ENCODE measurements at places on chromosomes 13 and 19.

- H3K4me1 ChIP-seq = peaks cover 3% of the 10 kb centered on the region
- no peak overlapping the region for H3K4me3 ChIP-seq
- DNase-seq = no peak
- no peaks in the 10 kb centered on the region for H3K27me3 ChIP-seq
- no peak overlapping the region for H3K27ac ChIP-seq
Measured at GRCh38 chr13:71067165-71067815, 799.7 kb downstream of the DACH1 start.

DNA sequence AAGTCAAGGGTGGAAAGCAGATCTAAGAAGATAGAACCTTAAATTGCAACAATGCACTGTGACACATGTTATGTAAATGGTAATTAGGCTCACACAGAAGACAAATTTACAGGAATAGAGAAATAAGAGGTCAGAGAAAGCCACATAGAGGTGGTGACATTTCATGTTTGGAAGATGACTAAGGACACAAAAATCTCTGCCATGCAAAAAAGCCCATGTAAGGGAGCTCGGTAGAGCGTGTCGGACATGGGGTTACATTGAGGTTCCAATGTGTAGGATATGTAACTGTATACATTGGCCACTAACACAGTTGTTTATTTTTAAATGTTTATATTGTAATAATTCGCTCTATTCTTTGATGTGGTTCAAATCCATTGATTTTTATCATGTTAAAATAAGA is 33.7 kb downstream of the SUGT1 start:
- H3K4me3 ChIP-seq = no peak overlapping the region
- peaks cover 27% of the 10 kb centered on the region for H3K36me3 ChIP-seq
- no peaks in the 10 kb centered on the region for H3K27me3 ChIP-seq
- no peaks in the 10 kb centered on the region for H3K4me1 ChIP-seq
- H3K27ac ChIP-seq = peak overlapping the region; percentile 19

DNA sequence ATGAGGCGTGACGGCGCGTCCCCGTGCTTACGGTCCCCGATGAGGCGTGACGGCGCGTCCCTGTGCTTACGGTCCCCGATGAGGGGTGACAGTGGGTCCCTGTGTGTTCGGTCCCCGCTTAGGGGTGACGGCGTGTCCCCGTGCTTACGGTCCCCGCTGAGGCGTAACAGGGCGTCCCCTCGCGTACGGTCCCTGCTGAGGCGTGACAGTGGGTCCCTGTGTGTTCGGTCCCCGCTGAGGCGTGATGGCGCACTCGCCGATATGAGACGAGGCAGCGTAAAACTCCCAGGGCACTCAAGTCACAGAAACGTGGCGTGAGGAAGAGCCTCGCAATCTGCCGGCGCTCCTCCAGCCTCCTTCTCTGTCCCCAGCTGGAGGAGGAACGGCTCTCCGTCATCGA is 20.9 kb downstream of the CFAP97D2 start:
- no peak overlapping the region for H3K27ac ChIP-seq
- H3K4me1 ChIP-seq = peaks cover 4% of the 10 kb centered on the region
- no peak for DNase-seq
- no peaks in the 10 kb centered on the region for H3K27me3 ChIP-seq

GRCh38 chr13:29577136-29578051 is 18.1 kb downstream of the SLC7A1 start:
- peaks cover 13% of the 10 kb centered on the region for H3K27me3 ChIP-seq
- no peak for DNase-seq
- no peak overlapping the region for H3K4me3 ChIP-seq
- peaks cover 22% of the 10 kb centered on the region for H3K4me1 ChIP-seq
- peaks cover 5% of the 10 kb centered on the region for H3K36me3 ChIP-seq
- peak overlapping the region; percentile 34 for H3K27ac ChIP-seq
